ENCODE measurements at places on chromosomes 5 and 9.

DNA sequence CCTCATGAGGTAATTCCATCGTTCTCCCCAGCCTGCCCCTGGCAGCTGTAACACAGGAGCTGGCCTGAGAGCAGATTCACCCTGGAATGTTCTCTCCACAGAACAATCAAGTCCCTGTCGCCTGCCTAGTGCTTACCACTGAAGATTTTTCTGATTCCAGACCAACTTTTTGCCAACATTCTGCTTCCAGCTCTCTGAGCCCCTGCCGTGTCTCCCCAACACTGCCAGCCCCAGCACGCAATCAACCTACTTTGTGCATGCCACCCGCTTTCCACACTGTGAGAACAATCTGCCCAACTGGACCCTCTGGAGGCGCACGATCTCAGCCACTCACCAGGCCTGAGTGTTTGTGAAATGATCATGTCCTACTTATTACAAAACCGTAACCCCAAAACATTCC lies 62.6 kb downstream of the PSMB7 start:
- no peak for DNase-seq

DNA sequence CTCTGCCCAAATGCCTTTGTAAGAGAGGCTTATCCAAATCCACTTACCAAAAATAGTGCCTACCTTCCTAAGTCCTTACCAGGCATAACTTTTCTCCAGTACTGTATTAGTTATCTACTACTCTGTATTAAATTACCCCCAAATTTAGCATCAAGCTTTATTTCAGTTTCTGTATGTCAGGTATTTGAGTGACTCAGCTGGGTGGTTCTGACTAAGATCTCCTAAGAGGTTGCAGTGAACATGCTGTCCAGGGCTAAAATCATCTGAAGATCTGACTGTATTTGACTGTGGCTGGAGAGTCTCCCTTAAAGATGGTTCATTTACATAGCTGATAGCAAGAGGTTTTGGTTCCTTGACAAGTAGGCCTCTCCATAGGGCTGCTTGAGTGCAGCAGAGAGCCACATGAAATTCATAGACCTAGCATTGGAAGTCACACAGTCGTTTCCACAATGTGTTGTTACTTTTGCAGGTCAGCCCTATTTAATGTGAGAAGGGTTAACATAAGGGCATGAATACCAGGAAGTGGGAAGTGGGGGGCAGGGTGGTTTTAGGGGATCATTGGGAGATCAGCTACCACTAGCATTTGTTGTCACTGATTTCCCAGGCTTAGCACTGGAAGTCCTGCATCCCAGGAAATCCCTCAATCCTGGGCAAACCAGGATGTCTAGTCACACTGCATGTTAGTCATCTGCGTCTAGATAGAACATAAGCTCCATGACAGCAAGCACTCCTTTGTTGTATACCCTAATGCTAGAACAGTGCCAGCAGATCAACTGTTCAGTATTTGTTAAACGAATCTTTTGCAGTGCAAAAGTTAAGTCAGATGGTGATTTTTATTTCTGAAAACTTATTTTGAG lies 2.0 kb upstream of the ZNF622 start:
- DNase-seq = peak; percentile 50

- no peak for DNase-seq
Measured at GRCh38 chr5:149217096-149217802, 54.4 kb upstream of the AFAP1L1 start.

DNA sequence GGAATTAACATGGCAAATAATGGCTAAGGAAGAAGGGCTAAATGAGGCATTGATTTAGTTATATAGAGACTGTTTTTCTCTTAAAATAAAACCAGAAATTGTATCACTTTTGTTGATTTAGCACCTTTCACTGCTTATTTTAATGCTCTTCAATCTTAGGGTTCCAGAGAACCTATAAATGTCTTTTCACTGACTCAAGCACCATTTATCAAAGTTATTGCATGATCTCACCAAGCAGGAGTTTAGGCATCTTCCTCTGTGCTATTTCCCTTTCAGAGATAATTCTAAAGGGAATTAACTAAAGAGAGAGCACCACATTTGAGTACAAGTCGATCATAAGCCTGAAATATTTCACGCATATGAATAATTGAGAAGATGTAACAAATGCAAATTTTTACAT lies 357.1 kb downstream of the CDH18 start:
- DNase-seq = no peak

GRCh38 chr9:69174616-69175463 lies 763 bp downstream of the TJP2 start:
- peak; percentile 97 for DNase-seq

GRCh38 chr9:38318759-38319495 lies 73.6 kb upstream of the ALDH1B1 start:
- DNase-seq = peak; percentile 18

GRCh38 chr5:95446560-95447221 lies 55.5 kb downstream of the FAM81B start:
- DNase-seq = no peak

GRCh38 chr5:132487095-132487428 lies 3.5 kb downstream of the IRF1 start:
- no peak for DNase-seq

DNA sequence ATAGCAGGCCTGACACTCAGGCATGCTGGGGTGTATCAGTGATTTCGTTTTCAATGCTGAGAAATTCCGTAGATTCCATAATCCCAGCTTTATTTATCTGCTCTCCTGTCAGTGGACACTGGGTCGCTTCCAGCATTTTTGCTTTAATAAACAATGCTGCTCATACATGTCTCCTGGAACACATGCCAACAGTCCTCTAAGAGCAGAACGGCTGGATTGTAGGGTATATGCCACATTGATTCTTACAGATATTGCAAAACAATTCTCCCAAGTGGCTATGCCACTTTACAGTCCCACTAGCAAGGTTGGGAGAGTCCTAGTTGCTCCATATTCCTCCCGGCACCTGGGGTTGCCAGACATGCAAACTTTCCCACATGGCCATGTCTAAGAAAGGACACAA lies 81.9 kb downstream of the RAPGEF1 start:
- DNase-seq = no peak

GRCh38 chr9:91915524-91916263 lies 34.3 kb downstream of the ROR2 start:
- DNase-seq = no peak

- DNase-seq = peak; percentile 86
Measured at GRCh38 chr5:159156426-159157238, 52.7 kb downstream of the RNF145 start.

- peak; percentile 91 for DNase-seq
Measured at GRCh38 chr9:104863180-104863883, 64.6 kb downstream of the ABCA1 start.

GRCh38 chr9:126700296-126700695 lies 86.6 kb downstream of the LMX1B start:
- no peak for DNase-seq

DNA sequence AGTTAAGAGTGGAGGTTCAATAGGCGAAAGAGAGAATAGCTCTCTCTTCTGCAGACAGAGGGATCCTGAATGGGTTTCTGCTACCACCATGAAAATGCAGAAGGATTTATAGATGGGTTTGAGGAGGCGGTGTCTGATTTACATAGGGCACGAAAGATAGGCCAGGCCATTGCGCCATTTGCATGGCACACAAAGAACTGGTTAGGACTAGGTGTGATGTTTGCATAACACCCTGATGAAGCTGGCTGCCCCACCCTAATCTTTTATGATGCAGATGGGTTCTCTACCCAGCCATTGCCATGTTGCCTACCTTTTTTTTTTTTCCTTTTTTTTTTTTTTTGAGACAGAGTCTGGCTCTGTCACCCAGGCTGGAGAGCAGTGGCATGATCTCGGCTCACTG lies 51.4 kb upstream of the PDZD2 start:
- DNase-seq = no peak

DNA sequence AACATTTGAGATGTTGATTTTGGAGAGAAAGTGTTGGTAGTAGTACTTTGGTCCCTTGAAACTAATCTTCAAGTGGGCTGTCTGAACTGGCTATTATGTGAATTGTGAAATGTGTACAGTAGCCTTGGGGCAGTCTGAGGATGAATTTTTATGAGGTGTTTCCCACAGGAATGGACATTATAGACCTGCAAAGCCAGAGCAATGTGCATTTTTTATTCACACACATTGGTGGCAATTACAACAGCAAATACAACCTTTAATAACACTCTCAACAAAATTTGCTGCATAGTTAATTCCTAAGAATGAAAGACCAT lies 147.0 kb downstream of the PAM start:
- DNase-seq = peak; percentile 39

DNA sequence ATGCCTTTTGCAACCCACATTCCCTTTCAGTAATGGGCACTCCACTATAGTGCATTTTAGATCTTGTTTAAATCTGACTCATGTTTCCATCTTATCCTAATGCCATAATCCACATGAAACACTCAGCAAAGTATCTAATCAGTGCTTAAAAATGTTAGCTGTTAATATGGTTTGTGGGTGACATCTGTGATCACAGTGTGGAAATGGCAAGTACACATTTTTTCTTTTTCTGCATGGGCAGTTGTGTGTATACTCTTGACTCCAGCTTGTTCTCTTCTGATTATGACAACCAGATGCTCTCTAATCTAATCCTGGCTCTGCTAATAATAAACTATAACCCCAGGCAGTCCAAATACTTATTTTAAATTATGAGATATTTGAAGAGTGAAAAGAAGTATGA lies 103.3 kb downstream of the EDIL3 start:
- DNase-seq = no peak

- DNase-seq = no peak
Measured at GRCh38 chr5:10604975-10605374, 41.1 kb downstream of the ANKRD33B start.

GRCh38 chr5:175629261-175629660 lies 28.6 kb upstream of the HRH2 start:
- no peak for DNase-seq

DNA sequence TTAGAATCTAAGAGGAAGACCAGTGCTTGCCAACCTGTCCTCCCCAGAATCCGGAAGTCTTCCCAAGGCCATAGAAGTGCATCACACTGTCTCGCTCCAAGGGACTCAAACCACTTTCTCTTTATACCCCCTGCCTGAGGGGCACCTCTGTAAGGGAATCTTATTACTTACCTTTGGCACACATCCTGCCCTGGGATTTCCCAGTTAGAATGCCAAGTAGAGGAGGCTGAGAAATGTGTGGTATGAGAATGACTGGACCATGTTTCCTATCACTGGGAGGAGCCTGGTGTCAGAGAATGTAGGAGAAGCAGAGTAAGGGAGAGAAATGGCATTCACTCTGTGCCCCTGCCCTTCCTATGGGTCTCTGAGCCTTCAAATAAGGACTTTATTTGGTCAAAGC lies 85.8 kb downstream of the AOPEP start:
- DNase-seq = peak; percentile 62

DNA sequence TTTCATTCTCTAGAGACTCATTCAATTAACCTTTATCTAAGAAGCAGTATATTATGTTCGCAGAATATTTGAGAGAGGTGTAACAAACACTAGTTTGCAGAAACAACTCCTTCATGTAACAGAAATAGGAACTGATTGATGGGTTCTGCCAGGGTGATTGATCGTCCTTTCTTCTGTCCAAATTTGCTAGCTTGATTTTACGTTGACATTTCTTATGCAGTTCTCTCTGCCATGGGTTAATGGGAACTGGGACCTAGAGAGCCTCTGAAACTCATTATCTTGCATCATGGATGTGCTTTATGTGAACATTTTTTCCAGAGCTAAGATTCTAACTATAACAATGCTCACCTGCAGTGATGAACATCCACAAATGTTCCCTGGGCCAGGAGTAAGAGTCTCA lies 107.0 kb downstream of the SLC24A2 start:
- no peak for DNase-seq

DNA sequence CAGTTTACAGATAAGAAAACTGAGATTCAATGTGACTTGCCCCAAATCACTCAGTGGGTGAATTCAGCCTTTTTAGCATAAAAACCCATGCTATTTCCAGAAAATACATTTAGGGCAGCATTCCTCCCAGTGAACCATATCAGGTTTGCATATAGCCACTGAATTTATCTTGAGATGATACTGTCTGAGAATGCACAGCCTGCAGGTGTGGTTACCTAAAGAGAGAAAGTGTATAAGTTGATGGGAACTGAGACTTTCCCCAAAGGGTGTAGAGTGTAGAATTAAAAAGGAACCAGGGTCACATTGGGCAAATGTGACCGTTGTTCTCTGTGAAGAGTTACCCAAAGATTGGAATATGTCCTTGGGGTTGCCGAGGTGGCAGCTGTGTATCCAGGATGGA lies 100.0 kb upstream of the PIK3R1 start:
- no peak for DNase-seq

- peak; percentile 38 for DNase-seq
Measured at GRCh38 chr5:612498-613424, 621 bp downstream of the CEP72 start.

- DNase-seq = no peak
Measured at GRCh38 chr9:109335929-109336328, 15.1 kb upstream of the EPB41L4B start.

DNA sequence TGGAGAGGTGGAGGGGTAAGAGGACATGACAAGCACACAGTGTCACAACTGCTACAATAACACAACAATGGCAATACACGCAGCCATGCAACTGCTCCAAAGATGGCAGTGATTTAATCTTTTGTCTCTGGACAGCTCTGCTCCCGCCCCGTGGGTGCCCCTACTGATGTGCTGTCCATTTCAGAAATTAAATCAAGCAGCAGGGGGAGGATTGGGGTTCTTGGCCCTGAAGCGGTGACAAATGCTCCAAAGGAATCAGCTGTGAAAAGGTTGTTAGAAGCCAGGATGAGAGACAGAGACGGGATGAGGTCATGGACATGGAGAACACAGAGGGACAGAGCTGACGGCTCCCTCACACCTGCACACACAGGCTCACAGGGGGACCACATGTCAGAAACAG lies 22.6 kb downstream of the CNTFR start:
- no peak for DNase-seq

GRCh38 chr5:97019435-97020117 lies 83.7 kb downstream of the LNPEP start:
- peak; percentile 25 for DNase-seq

DNA sequence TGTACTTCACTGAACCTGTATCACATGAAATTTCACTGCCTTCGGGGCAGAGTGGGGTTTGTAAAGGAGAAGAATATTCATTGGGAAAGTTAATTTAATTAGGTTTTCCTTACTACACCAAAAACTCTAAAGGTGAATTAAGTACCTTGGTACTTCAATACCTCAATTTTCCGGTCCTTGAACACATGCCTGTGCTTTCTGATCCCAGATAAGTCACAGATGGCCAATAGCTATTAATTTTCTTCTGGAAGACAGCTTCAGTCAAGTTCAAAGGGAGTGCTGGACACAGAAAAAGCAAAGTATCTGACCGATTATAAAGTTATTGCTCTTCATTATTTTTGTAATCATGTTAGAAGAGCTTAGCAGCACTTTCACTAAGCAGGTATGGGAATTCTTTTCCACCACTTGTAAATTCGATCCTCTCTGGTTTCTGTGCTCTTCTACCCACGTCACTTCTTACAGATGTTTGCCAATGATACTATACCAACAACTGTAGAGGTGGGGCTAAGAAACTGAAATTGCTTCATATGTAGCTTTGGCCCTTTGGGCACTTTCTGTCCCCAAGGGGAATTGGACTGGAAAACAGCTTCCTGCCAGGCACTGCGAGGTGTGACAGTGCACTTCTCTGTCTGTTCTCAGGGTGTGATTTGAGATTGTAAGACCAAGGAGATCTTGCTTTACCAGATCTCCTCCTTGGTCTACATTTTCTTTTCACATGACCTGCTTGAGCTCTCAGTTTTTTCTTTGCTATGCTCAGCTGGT lies 164.0 kb downstream of the CCDC192 start:
- DNase-seq = no peak
